ENCODE measurements at places on chromosomes 1 and 21.

DNA sequence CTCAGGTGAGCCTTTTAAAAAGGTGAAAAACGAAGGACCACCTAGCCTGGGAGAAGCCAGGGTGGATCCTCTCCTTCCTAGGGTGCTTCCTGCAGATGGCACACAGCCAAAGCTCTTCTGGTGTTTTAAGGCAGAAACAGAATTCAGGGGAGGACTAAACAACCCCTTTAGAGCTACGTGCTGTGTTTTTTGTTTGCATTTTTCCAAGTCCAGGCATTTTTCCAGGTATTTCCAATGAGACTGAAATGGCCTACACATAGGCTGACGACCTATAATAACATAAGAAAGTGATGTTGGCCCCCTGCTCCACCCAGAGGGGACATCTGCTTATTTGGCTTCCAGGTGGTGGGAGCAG is 83.8 kb downstream of the CAPZB start:
- DNase-seq, result no peak

- no peak for DNase-seq
These were observed 30.6 kb downstream of the ATP1A1 start for GRCh38 chr1:116403496-116404136.

- DNase-seq, result peak; percentile 86
These were observed at the start of gene SIKE1 for GRCh38 chr1:114780344-114781226. Gene SIKE1, minus strand, starts transcription at chr1:114780685. Its CDS starts 78 bp downstream, at chr1:114780607.

GRCh38 chr21:45405819-45406762 is 1.1 kb downstream of the COL18A1 start:
- DNase-seq, result peak; percentile 10

DNA sequence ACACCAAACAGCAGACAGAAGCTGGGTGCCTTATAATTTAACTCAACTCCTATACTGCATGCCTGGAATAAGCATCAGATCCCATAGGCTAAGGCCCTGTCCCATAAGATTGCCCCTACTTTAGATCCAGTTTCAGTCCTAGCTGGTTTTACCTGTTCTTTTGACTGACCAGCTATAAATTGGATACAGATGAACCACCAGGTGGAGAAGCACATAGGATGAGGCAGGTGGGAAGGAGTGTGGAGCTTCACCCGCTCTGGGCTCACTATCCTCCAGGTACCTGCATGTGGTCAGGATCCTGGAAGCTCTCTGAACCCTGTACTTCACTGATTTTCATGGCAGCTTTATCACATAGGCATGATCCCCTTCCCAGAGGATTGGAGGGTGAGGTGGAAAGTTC is 51.3 kb downstream of the MAST2 start:
- no peak for DNase-seq

GRCh38 chr1:119924948-119925898 is 28.9 kb upstream of the ADAM30 start:
- DNase-seq, result no peak

DNA sequence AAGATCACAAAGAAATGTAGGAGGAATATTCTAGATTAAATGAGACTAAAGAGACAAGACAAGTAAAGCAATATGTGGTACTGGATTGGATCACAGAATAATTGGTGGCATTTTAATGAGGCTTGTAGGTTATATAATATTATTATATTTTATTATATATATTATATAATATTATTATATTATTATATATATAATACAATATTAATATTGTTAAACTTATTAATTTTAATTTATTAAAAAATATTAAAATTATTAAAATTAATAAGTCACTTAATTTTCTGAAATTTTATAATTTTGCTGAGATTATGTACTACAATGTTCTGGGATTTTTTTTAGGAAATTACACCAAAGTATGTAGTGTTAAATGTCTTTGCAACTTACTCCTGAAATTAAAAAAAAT is 311.9 kb downstream of the COL11A1 start:
- DNase-seq, result no peak

- no peak for DNase-seq
These were observed 17.2 kb upstream of the RAB29 start for GRCh38 chr1:205792481-205792881.

- DNase-seq, result no peak
These were observed 14.7 kb downstream of the C1orf116 start for GRCh38 chr1:207017615-207018559.

DNA sequence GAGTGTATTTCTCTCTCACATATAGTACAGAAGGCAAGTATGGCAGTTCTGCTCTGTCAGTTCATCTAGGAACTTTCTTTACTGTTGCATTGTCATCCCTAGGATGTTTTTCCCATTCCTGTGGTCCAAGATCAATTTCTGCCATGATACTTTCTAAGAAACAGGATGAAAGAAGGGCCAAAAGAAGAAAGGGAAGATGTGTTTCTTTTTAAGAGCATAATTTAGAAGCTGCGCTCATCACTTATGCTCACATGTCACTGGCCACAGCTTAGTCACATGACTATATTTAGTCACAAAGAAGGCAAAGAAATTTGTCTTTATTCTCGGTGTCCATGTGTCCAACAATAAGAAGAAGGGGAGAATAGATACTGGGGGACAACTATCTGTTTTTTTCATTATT is 7.0 kb upstream of the MAST2 start:
- DNase-seq, result no peak

- no peak for DNase-seq
These were observed 13.9 kb upstream of the PRMT2 start for GRCh38 chr21:46621457-46622182.

- DNase-seq, result no peak
These were observed 641.5 kb upstream of the PLXNA2 start for GRCh38 chr1:208885650-208886049.

- no peak for DNase-seq
These were observed 8.1 kb downstream of the S100A6 start for GRCh38 chr1:153527683-153528040.

- DNase-seq, result no peak
These were observed 1.0 kb upstream of the ATP2B4 start for GRCh38 chr1:203625628-203626019.
